Heart left ventricle (tissue), 16 donors: ENCODE measurements at places on chromosomes 6 and 20. TPM values are rescaled to one million over a fixed set of nuclear protein-coding genes. Genes with fewer than 3 reads are reported as not detected.

- DNase-seq: no peak
Measured at GRCh38 chr20:9686455-9686854, 152.4 kb downstream of the PAK5 start.

- DNase-seq: no peak
Measured at GRCh38 chr6:148441454-148441911, 98.8 kb downstream of the SASH1 start.

DNA sequence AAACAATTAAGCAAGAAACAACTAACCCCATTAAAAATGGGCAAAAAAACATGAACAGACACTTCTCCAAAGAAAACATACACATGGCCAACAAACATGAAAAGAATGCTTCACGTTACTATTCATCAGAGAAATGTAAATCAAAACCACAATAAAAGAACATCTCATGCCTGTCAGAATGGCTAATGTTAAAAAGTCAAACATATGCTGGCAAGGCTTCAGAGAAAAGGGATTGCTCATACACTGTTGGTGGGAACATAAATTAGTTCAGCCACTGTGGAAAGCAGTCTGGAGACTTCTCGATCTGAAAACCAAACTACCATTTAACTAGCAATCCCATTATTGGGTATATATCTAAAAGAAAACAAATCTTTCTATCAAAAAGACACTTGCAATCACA lies 217.5 kb downstream of the TINAG start:
- no peak for DNase-seq

- no peak for DNase-seq
Measured at GRCh38 chr6:64486578-64487351, 851.2 kb downstream of the PHF3 start.

DNA sequence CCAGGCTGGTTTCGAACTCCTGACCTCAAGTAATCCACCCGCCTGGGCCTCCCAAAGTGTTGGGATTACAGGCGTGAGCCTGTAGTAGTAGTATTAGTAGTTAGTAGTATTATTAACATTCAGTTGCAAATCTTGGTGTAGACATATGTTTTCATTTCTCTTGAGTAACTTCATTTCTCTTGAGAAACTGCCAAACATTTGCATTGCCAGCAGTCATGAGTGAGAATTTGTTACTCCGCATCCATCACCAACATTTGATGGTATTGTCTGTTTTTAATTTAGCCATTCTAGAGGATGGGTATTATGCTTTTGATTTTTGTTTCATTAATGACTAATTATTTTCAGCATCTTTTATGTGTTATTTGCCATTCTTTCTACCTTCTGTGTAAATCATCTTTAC lies 1.5 kb upstream of the ERVFRD-1 start:
- no peak for DNase-seq

DNA sequence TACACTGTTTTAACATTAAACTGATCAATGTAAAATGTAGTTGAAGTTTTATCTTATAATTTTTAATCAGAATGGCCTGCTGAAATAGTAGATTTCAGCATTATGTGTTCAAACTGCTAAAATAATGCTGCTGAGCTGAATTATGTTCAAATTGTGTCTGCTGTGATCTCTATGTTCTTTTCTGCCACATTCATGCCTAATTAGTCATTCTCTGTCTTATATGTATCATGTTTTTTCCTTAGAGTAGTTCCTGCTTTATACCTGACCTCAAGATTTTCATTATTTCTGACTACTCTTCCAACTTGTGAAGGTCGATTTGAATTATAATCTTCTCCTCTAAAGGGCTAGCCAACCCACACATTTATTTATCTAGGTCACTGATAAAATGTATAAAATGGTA lies 476.7 kb upstream of the EPHA7 start:
- DNase-seq: no peak

DNA sequence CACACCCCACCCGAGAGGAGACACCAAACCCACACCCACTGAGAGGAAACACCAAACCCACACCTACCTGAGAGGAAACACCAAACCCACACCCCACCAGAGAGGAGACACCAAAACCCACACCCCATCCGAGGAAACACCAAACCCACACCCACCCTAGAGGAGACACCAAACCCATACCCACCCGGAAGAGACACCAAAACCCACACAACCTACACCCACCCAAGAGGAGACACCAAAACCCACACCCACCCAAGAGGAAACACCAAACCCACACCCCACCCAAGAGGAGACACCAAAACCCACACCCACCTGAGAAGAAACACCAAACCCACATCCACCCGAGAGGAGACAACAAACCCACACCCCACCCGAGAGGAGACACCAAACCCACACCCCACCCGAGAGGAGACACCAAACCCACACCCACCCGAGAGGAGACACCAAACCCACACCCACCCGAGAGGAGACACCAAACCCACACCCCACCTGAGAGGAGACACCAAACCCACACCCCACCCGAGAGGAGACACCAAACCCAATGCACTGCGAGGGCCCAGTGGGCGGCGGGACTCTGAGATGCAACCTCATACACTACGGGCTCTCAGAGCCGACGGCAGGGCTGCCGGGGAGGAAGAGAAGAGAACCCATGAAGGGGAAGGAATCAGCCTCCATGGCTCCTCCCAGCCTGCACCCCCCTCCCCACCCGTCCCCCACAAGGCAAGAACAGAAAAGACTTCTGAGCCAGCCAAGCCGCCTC lies 83.3 kb downstream of the TAF4 start:
- DNase-seq: no peak

- DNase-seq: no peak
Measured at GRCh38 chr6:45691426-45691825, 313.7 kb upstream of the SUPT3H start.

DNA sequence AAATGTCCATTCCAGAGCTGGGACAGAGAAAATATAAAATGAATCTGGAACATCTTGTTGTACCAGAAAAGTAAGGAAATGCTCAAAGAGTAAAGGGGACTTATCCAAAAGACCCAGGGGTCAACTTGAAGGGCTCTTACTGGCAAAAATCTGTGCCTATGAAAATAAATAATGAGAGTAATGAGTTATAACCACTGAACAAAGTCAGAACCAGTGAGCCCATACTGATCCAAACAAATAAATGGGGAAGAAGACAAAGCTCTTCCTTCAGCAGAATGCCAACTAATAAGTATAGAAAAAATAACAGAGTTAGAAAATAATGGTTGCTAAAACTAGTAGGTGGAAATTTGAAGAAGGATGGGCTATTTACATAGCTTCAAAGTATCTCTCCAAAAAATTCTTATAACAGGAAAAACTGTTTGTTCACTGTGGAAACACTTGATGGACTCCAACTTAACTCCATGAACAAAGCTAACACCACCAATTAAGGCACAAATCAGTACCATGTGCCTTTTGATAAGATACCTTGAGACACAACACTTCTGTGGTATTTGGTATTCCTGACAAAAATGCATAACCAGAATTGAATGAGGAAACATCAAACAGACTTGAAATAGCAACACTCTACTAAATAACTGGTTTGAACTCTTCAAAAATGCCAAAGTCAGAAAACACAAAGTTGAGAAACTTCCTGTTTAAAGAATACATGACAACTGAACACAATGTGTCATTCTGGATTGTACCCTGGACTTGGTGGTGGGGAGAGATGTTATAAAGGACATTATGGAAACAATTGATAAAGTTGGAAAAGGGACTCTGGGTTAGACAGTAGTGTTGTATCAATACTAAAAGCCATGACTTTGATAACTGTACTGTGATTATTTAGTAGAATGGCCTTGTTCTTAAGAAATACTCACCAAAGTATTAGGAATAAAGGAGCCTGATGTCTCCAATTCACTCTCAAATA lies 197.5 kb downstream of the ISM1 start:
- no peak for DNase-seq

GRCh38 chr6:80134065-80134464 lies 27.6 kb downstream of the BCKDHB start:
- DNase-seq: no peak

Gene LINC00237
- not detected for total RNA-seq

Gene SHLD1
- 4.4 TPM for total RNA-seq

Gene GNAS-AS1
- 0.26 TPM for total RNA-seq

Gene RNF217
- 21.6 TPM for total RNA-seq

Gene SEL1L2
- total RNA-seq: 0.91 TPM

Gene C6orf132
- total RNA-seq: 2.4 TPM

Gene KCNG1
- total RNA-seq: 0.40 TPM
